ENCODE measurements at places on chromosomes 3 and 15.

DNA sequence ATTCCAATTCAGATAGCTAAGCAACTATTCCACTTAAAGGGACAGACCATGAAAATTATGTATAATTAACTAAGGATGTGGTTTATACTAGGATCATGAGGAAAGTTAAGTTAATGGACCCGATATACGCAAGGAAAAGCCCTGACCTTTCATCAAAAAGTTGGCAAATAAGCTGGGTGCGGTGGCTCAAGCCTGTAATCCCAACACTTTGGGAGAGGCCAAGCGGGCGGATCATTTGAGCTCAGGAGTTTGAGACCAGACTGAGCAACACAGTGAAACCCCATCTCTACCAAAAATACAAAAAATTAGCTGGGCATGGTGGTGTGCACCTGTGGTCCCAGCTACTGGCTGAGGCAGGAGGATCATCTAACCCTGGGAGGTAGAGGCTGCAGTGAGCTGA lies 39.6 kb downstream of the SCAP start:
- DNase-seq, result no peak

- DNase-seq, result no peak
Observed at GRCh38 chr3:149188494-149188893, 33.1 kb downstream of the CP start.

DNA sequence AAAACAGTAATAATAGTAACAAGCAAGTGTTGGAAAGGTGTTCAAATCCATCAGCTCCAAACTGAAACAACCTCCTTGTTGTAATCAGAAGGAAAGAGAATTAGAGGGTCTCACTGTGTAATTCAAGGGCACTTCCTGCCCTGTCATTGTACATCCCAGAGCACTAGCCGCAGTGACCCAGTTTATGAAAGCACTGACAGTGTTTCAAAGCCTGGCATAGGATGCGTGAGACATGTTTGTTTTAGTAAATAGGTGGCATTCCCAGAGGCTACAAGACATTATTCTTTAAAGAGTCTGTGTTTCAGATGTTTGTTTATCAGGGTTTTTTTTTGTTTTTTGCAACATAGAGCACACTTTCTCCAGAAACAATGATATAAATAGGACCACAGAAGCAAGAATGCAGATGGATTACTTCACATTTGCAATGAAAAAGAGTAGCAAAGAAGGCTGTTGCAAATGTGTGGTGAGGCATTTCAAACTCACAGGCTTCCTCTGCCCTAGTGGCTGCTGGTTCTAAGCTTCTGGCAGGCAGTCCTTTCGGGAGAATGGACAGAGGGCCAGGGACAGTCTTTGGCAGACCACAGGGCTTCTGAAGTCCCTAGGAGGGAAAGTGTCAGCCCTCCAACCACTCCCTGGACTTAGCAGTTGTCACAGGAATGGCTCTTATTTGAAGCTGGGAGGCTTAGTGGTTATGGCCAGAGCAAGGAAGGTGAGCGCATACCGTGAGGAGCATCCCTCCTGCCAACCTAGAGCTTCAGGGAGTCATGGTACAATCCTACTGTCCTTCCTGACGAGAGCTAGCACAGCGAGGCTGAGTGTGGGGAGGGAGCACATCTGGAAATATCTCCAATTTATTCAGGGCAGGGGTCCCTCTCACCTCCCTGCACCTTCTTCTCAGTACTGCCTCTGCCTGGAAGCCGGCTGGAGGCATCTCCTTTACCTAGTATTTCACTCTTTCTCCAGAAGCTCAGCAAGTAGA lies 31.4 kb upstream of the TIPARP start:
- DNase-seq, result no peak

DNA sequence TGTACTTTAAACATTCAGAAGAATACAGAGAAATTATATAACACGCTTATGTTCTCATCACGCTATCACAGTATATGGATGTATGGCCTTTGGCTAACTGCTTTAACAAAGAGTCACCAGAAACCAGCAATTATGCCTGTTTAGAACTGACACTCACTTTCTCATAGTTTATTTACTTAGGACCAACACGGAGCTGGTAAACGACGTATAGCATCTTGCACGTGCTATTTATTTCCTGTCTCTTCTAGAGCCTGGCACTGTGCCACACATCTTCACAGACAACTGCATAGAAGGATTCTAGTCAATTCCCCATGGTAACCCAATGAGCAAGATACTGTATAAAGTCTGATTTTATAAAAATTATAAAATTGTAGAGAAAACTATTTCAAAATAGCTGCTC lies 43.6 kb downstream of the TBC1D2B start:
- DNase-seq, result no peak

GRCh38 chr3:72848703-72849081 lies 447 bp upstream of the SHQ1 start:
- DNase-seq, result no peak

GRCh38 chr3:144963810-144964209 lies 992.2 kb downstream of the DIPK2A start:
- DNase-seq, result no peak

All from activated CD8-positive, alpha-beta memory T cell treated with anti-CD3 and anti-CD28 coated beads for 1 hour (primary cell).